ENCODE measurements at places on chromosomes 6 and 20.

- DNase-seq, result no peak
Observed at GRCh38 chr6:39669973-39670342, 55.2 kb downstream of the KIF6 start.

DNA sequence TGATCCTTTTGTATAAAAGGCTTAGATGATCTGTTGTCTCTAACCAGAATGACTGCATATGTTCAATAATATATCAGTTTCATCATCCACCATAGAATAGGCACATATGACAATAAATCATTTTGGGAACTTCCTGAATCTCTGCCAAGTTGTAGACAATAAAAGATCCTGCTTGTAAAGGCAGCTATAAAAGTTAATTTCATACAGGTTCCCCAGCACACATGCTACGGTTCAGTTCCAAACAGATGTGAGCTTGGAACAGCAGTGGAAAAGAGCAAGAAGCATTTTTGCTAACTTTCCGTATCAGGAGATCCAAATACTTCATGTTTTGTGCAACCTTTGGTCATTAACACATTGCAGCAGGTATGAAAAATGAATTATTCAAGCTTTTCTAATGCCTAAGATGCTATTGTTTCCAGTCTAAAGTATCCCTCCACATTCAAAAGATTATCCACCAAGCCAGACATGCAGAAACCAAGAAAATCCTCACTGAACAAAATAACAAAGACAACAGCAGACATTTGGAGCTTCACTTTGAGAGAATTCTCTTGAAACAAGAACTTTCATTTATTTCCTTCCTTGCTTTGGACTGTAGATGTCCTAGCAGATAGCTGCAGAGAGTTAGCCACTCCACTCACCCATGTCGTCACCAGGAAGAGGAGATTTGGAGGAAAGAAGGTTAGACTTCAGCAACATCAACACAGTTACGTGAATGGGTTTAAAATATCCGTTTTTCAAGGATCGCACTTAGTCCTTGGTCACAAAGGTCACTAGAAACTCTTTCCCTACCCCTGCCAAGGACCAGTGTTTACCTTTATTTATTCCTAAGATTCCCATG is 453.5 kb upstream of the JARID2 start:
- no peak for DNase-seq

DNA sequence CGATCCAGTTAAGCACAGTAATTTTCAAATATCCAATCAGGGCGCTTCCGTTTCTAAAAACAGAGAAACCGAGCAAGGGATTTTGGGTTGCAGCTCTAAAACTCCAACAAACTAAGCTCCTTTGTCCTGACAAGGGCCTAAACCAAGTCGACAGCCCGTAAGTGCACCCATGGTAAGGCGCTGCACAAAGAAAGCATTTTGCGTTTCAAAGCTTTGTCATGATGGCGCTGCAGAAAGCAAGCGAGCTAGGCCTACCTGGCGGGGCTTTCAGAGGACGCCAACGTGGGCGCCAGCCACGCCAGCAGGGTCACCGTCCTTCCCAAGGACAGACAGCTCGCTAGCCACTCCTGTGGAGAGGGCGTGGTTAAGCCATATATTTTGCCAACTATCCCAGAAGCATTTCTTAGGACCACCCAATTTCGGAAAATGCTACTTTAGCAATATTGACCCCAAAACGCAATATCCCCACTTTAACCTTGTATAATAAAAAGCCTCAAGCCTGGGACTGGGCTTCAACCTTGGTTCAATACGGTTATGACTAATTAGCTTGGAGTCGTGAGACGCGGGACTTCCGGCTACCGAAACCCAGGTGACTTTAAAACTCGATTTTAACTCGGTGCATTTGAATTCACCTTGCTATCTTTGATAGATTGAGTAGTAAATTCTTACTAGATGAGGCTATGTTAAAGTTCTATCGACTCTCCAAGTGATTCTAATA is 53.8 kb downstream of the TRIM38 start:
- DNase-seq, result peak; percentile 76

- peak; percentile 25 for DNase-seq
Observed at GRCh38 chr6:116531675-116532570, 13.6 kb downstream of the TRAPPC3L start.

DNA sequence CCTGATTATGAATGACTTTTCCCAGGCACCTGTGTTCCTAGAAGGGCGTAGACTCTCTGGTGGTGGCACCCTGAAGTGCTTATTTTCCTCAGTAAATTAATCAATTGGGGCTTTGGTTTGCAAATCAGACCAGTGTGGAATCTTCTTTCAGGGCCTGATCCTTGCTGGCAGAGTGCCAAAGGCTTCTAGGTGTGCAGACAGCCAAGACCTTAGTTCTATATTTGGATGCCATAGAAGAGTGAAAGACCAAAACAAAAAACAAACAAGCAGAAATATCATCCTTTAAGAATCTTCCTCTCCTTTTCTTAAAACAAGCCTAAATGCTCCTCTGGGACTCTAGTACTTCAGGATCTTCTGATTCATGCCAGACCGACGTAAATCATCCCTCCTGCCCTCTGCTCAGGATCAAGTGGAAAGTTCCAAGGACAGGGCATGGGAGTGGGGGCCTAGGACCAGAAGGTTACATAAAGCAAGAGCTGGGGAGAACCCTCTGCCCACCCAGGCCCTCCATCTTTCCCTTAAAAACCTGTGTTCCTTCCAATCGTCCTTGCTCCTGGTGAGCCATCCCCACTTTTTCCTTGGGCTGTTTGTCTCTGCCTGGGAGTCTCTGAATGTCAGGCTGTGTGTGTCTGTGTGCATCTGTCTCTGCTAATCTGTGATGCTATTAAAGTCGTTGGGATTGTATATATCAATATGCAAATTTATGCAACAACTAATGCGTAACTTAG is 70.5 kb upstream of the MYLIP start:
- DNase-seq, result no peak

DNA sequence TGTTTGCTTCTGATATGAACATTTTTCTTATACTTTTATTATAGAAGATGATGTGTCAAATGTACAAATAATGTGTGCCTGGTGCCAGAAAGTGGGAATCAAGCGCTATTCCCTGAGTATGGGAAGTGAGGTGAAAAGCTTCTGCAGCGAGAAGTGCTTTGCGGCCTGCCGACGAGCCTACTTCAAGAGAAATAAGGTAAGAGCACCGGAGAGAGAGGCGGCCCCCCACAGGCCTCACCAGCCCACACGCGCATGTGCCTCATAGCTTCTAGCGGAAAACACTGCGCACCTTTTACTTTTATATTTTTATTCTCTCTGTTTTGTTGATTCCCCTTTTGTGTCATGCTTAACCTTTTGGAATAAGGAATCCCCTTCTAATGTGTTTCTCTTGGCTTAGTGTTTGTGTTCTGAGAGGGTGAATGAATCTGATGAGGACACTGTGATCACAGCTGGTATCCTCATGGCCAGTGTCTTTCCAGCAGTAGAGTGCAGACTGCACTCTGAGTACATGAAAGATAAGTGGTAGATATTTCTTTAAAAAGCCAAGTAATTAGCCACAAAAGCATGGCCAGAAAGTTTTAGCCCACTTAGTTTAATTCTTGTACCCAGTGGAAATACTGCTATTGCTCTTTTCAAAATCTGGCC is 43.6 kb downstream of the SOBP start:
- no peak for DNase-seq

DNA sequence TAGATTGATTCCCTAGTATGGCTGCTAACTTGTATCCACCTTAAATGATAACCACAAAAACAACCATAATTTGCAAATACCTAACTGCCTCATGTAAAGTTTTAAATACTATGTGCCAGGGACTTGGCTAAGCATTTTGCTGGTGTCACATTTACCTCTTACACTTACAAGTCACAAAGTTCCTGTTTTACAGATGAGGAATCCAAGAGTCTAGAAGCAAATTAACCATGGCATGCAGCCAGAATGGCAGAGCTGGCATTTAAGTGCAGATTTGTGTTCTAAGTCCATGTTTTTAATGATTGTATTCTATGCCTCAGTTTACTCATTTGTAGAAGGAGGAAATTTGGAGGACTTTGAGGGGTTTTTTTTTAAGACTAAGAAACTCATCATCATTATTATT is 696.7 kb downstream of the PTPRT start:
- no peak for DNase-seq

- no peak for DNase-seq
Observed at GRCh38 chr6:118135371-118135770, 228.3 kb downstream of the SLC35F1 start.

DNA sequence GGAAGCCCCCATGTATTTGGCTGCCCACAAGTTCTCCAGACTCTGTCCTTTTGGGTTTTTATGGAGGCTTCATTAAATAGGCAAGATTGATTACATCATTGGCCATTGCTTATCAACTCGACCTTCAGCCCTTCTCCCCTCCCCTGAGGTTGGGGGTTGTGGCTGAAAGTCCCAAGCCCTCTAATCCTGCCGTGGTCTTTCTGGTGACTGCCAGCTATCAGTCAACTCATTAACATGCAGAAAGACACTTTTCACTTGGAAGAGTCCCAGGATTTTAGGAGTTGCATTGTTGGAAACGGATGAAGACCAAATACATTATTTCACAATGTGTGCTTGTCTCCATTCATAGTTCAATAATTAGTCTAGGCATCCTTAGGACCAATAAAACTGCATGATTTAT is 9.5 kb downstream of the CDC5L start:
- DNase-seq, result no peak

DNA sequence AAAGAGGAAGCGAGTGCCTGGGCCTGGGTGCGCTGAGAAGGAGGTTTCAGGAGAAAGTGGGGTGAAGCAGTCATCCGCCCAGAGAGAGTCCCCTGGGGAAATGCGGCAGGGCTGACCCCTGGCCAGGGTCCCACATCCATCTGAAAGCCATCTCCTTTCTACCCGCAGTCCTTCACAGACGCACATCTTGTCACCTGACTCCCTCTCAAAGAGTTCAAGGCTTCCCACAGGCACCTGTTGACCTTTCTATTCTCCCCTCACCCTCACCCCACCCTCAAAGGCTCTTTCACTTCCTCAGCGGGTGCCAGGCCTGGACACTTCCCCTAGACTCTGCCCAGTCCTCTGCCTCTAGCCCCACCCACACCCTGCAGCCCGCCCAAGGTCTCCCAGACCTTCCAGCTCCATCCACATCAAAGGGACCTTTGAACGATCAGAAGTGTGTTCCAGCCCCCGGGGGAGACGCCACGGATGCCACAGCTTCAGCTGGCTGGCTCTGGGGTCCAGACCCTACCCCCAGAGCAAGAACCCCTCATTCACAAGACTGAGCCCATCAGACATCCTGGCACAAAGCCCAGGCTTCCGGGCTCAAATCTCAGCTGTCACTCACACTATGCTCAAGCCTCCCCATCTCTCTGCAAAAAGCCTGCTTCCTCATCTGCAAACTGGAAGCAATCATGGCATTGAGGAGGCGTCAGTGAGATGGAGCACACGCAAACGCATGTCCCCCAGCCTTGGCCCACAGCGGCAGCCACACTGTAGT is 2.1 kb downstream of the CTSZ start:
- DNase-seq, result no peak

DNA sequence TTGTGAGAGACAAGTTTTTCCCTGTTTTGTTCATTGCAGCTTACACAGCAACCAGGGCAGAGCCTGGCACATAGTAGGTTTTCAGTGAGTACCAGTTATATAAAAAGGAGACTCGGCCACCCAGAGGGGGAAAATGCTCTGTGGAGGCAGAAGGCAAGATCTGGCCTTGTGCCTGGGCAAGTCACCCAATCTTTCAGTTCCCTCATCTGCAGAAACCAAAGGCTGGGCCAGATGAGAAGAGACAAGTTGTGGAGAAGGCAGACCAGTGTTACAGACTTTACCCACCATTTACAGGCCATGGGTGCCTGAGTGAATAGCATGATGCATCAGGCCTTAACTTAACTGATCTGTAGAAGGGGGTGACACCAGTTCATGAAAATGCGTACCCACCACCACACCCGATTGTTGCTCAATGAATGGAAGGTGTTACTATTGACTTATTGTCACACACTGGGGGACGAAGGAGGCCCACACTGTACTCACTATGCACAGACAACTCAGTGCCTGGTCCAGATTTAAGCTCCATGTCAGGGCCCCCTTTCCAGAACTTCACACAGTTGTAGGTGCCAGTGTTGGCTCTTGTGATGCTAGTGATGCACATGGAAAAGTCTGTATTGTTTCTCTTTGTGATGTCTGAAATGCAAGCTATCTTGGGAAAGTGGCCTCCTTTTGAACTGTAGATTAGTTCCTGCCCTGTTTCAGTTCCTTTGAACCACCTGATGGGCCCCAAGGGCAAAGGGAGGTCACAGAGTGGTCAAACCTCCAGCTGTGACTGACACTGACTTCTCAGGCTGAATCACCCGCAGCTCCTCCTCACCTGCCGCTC is 64.3 kb upstream of the SIRPG start:
- no peak for DNase-seq

DNA sequence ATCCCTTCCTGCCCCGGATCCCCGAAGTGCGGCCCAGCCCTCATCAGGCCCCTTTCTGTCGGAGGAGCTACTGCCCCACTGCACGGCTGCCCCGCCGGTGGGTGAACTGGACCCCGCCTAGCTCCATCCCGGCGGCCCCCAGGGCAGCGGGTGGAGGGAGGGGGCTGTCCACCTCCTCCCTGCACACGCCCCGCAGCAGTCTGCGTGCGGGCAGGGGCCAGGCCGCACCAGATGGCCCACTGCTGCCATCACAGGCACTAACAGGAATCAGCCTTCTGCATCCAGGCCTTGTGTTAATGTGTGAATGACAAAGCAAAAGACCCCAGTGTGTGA is 54.9 kb upstream of the UNC93A start:
- DNase-seq, result no peak

- no peak for DNase-seq
Observed at GRCh38 chr20:38275815-38276550, 15.4 kb upstream of the KIAA1755 start.

GRCh38 chr6:125363039-125363823 is 61.5 kb upstream of the HDDC2 start:
- DNase-seq, result peak; percentile 47

DNA sequence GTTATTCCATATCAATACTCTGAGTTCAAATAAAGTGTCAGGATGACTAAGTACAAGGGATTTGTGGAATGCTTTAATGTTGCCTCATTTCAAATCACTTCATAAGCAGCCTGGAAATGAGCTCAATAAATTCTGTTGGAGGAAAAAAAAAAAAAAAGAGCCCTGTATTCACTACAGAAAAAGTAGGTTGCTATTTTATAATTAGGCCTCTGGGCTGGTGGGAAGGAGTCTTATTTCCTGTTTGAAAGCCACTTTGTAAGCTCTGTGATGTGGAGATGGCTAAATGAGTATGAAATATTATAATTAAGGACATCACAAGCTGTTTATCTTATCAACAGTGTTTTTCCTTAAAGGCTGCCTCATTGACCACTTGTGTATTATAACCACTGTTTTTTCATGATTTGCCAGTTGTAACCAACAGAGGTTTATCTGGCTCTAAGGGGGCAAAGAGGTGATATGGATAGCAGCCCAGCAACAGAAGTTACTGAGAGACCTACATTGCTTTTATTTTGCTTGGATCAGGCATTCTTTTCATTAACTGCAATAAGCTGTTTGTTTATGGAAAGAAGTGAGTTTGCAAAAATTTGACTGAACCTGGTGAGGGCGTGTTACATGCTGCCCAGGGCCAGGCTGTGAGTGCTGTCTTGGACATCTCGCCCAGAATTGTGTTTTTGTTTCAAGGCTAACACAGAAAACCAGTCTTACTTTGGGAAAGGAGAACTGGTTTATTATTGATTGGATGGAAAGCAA is 563.3 kb upstream of the MAP3K7 start:
- no peak for DNase-seq
